NCI-H1105 (cell line): ENCODE measurements at places on chromosomes 1 and 21.
A peak's percentile ranks its signal among the peaks of the same experiment; 100 is the strongest.

- no peak for DNase-seq
Measured at GRCh38 chr1:41888756-41889155, 30.0 kb downstream of the HIVEP3 start.

DNA sequence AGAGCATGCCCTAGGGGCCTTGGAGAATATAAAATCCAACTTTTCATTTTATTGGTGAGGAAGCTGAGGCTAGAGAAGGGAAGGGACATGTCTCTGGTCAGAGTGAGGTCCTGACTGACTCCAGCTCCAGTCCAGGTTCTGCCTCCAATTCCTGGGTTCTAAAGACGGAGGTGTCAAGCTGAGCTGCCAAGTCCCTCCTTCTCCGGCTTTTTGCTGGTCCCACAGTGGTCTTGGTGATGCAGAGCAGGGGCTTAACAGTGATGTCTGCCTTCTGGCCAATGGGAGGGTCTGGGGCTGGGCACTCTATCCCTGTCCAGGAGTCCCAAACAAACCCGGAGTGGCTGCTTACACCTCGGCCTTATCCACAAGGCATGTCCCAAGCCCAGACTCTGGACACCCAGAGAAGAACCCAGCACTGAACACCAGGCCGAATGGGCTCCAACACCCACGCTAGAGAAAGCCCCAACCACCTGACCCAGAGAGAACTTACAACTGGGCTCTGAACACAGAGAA, 104.8 kb downstream of the EBNA1BP2 start:
- DNase-seq: no peak

DNA sequence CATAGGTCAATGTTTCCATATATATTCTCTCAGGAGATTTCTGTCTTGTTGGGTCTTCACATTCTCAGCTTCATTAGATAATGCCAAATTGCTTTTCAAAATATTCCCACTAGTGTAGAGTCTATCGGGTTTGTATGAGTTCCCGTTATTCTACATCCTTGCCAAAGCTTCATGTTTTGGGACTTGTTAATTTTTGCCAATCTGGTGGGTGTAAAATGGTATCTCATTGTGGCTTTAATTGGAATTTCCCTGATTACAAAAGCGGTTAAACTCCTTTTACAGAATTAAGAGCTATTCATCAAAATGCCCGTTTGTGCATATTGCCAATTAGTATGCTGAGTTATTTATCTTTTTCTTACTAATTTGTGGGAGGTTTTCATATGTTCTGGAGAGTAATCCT, 708.4 kb upstream of the ADAMTS5 start:
- no peak for DNase-seq

GRCh38 chr1:84996846-84997666, at the start of gene MCOLN2:
TSS of gene MCOLN2 (minus strand) at chr1:84997113. CDS start at chr1:84996872, 241 bp downstream.
- peak; percentile 48 for DNase-seq

DNA sequence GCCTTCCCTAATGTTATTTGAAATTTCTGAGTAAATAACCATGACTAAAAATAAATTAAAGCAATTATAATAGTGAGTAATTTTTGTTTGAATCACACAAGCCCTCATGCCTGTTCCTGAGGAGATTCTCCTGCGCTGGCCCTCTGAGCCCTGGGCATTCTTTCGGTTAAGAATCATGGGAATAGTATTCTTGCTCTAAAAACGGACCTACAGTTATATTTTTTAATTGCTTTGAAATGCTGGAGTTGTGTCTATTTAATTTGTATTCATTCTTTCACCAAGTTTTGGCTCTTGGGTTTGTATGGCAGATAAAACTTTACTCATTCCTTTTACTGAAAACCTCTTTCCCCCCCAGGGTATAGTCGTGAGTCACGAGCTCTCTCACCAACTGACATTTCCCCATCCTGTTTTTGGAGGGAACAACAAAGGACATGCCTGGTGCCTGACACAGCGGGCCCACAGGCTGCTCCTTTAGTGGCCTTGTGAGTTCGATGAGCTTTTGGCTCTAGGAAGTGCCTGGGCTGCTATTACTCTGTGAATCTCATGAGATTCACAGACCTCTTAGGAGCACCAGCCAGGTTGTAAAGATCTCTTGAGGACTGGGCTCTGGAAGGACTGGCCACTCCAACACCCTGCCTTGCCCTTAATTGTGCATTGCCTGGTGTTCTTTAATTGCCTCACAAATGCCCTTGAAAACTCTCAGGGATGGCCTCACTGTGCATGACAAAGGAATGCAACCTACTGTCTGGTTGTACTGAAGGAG, 58.6 kb downstream of the DDR2 start:
- no peak for DNase-seq

DNA sequence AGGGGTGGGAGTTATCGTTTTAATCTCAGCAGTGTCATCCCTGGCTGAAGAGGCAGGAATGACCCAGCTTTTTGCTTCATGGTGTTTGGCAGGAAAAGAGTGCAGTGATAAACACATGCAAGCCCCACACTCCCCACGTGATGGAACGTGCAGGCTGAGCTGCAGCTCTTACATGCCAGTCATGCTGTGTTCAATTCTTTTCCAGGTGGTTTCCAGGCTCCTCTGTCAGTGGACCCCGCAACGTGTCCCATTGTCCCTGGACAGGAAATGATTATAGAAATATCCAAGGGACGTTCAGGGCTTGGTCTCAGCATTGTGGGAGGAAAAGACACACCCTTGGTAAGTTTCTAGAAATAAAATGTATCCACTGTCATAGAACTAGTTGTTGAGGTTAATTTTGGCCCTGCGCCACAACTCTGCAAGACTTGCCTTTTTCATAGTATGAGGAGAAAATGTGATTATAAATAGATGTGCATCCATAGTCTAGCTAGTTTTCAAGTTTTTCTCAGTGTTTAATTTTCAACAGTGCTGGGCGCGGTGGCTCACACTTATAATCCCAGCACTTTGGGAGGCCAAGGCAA, 110.2 kb upstream of the L1TD1 start:
- DNase-seq: no peak

DNA sequence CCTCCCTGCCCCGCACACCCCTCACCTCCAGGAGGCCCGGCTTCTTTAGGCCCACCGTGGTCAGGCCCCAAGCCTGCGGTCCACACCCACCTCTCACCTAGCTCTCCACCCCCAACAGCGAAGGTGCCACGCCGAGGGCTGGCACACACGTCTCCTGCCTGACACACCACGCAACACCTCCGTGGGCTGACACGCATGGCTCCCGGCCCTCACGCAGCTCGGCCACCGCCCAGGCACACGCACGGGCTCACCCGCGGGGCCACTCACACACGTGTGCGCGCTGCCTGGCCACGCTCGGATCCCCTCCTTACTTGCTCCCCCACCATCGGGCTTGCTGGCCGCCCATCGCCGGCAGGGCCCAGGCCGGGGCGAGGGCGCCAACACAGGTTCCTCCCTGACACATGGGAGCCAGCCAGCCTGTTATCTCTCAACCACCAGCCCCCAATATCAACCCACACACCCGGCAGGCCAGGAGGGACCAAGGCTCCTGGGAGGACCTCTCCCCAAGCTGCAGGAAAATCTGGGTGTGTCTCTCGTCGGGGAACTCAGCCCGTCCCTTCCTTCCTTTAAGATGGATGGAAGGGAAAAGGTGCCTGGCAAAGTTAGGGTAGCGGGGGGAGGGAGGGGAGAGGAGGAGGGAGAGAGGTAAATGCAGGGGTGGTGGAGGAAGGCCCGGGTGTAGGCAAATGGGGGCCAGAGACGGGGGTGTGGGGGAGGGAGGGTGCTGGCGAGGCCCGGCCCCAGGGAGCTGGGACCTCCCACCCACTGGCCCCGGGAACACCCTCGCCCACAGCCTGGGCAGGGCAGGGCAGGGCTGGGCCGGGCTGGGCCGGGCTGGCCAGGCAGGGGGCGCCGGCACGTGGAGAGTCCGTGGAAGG, 546 bp downstream of the ELOVL1 start:
- DNase-seq: no peak

DNA sequence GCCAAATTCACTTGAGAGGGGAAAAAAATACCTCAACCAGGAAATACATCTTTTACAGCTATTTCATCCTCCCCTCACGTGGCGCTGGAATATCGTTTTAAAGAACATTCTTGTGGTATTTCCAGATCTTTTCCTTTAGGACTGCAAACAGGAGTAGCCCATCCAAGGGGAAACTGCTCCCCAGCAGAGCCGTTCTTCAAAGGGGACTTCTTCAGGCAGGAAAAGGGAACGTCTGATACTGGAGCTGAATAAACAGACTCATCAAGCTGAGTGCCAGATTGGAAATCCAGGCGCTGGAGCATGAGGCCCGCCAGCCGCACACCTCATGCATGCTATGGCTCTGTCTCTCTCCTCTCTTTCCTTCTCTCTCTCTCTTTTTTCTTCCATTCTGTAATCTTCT, 34.0 kb upstream of the PROX1 start:
- no peak for DNase-seq

DNA sequence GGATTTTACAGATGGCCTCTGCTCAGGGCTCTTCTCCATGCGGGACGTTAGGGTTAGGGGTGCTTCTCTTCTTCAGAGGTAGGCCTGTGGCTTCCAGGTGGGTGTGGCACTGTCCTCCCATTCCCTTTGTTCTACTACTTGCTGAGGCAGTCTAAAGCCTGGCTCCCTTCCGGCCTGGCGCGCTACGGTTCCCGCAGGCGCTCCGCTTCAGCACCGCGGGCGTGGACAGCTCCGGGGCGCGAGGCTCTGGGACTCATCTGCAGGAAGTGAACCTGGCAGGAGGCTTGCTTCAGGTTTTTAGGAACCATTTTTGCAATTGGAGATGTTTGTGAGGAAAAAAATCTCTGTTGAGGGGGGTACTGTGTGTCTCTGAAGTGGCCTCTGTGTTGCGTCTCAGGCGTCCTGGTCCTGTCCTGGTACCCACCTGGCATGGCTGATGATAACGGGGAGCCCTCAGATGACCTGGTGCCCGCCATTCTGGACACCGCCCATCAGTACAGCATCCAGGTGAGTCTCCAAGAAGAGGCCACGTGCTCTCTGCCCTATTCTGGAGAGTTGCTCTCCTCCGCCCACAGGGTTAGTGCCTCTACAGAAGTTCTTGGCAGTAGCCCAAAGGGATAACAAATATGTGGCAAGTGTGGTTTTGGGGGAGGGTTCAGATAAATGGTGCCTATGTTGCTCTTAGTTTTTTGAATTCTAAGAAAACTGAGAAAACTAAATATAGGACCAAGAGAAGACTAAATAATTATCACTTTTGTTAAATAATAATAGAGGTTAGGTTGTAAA, 1.9 kb downstream of the MANEAL start:
- no peak for DNase-seq

DNA sequence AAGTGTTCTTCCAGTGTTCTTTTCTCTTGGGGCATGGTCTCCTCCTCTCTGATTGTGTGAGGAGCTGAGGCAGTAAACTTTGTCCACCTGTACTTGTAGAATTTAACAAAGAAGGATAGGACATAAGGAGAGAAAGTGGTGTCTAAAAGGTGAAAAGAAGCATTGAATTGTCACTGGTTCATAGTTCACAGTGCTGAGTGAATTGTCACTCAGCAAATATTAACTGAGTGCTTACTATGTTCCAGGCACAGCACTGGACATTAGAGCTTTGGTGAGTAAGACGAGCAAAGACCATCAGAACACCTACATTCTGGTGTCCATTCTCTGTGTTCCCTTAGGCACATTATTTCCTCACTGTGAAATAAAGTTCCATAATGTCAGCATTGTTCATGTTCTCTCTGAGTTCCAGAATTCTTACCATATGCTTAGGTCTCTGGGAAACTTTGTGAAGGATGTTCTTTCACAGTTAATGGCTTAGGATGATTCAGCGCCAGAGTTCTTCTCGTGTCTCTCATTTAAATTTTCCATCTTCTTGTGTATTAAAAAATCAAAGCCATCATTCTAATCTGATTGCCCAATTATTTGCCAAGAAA, 156.8 kb upstream of the HOOK1 start:
- DNase-seq: no peak

DNA sequence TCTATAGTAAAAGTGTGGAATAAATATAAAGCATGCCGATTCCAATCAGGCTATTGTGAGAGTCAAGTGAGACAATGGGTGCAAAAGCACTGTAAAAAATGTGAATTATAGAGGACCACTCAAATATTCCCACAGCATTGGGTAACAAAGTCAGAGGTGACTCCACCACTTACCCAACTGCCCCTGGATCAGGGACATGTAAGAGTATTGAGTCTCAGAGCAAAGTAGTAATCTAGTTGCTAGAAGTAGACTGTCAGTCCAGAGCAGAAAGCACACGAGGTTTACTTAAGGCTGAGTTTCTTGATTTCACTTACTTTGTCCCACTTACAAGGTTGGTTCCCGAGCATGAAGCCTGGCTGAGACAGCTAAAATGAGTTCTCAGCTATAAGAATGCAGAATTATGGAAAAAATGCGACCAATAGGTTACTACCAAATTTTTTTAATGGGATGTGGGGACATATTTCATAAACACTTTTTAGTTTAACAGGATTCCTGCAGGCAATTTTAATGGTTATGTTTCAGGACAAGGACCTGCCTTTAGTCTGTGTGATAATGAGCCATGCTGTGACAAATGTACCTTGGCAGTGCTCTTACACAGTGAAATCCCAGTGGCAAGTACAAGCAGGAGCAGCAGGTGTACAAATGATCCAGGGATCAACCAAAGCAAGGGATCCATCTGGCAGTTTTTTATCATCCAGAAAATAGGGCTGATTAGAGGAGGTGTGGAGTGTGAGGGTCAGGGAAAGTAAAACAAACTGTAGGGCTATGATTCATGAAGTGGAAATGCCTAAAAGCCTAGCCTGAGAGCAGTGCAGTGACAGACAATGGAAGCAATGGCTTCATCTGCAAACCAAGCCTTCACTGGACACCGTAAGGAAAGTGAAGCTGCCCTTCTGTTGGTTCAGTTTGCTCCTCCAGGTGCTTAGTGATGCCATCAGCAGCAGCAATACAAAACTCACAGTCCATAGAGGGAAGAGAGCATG, 156.2 kb upstream of the SPAG17 start:
- DNase-seq: no peak

DNA sequence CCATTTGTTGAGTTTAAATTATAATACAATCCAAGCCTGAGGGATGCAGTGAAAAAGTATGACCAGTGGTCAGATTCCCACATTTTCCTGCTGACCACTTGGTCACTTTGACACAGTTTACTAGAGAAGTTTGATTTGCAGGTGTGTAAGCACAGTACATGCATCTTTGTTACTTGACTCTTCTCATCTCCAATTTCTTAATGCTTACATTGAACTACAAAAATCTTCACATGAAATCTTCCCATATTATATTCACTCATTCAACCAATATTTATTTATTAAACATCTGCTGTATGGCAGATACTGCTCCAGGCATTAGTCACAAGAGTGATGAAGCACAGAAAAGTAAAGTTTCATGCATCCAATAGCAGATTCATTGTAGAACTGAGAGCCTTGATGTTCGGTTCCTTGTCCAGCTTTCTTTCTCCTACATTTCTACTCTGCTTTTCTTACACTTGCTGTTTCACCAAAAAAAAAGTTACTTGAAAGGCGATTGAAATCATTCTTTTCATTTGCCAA, 211.7 kb downstream of the NFIA start:
- DNase-seq: no peak

DNA sequence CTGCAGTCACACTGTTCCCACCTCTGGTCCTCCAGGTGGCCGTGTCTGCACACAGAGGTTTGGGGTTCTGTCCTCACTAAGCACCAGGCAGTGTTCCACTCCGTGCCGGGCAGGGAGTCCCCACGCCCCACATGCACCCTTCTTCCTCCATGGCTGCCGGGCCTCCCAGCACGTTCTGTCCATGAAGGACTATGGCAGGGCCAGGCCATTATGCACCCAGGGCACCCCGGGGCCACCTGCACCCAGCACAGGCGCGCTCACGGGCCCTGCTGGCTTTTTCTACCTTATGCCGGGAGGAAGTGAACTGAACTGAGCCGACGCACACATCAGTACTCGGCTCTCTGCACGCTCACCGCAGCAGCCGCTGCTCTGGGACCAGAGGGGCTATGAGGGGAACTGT, 10.3 kb downstream of the PANK4 start:
- DNase-seq: no peak

GRCh38 chr1:99872063-99872462, 21.9 kb downstream of the AGL start:
- no peak for DNase-seq

- DNase-seq: no peak
Measured at GRCh38 chr1:25773441-25774125, 26.4 kb upstream of the SELENON start.
